ENCODE measurements at places on chromosomes 5 and 9.

DNA sequence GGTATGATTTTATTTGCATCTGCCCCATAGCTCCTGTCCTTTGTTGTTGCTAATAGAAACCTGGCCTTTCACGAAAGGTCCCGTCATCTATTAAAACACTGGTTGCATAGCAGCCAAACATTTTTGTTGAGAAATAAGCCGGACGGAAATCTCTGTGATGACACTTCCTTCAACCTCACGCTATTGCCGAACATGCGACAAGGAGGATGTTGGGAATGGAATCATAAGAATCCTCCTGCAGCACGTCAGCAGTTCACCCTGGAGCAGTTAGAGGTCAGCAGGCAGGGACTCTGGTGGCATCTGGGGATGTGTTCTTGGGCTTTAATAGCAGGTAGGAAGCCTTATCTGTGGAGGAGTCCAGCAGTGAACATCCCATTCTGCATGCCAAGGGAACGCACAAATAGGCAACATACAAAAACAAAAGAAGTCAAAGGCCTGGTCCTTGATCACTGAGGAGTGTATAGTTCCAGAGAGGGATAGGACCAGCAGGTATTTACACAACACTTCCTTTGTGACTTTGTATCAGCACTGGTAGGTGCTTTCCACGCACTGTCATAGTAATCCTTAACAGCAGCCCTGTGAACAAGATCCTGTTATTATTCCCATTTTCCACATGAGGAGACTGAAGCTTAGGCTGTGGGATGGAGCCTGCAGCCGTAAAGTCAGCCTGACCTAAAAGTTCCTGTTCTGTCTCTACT is 33.4 kb downstream of the ARHGAP26 start:
- DNase-seq = no peak

DNA sequence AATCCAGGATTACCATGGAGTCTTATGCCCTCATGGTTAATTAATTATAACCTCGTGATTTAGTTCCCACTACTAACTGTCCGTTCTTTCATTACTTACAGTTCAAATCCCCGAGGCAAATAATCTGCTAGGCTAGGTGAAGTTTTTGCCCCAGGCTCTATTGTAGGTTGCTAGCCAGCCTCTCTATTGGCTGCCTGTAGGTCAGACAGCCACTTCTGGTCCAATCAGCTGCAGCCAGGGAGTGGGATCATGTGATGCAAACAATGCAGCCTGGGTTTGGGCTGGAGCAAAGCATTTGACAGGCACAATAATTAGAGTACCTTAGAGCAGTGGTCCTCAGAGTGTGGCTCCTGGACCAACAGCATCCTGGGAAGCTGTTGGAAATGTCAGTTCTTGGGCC is 17.7 kb downstream of the TMEM252 start:
- DNase-seq = no peak

- peak; percentile 7 for DNase-seq
Observed at GRCh38 chr9:98943682-98944056, at the start of gene COL15A1. COL15A1 (plus strand) TSS chr9:98943907; CDS start chr9:98944062, 155 bp downstream.

GRCh38 chr5:77280036-77280435 is 69.6 kb downstream of the PDE8B start:
- no peak for DNase-seq

GRCh38 chr5:56506211-56506965 is 273.3 kb upstream of the ANKRD55 start:
- no peak for DNase-seq

DNA sequence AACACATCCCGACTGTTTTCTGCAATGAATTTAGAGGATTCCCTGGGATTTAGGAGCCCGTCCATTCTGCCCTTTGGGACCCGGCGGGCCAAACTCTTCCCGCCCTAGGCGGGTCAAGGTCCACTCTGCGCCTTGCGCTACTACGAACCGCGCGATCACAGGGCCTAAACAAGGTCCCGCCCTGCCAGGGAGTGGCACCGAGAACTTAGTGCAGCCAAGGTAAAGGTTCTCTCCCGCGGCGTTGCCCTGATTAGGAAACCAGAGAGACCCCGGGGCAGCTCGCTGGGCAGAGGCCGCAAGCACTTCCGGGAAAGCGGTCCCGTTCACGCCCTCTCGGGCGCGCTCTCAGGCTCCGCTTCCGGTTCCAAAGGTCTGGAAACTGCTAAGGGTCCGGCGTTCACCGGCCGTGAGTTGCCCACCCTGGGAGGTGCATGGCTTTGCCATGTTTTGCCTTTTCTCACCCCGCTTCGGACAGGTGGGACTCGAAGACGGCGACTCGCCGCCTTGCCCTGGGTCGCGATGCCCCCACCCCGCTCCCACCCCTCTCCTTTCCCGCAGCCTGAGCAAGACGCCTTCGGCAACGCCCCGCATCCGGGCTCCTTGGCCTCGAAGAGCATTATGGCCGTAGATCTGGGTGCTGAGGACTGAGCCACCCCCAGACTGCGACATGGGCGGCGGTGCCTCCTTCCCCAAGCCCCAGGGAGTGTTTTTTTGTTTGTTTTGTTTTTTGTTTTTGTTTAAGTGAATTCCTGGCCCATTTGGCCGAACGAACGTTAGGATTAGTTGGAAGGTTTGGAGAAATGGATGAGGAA is 23.4 kb downstream of the HNRNPK start:
- DNase-seq = peak; percentile 67

DNA sequence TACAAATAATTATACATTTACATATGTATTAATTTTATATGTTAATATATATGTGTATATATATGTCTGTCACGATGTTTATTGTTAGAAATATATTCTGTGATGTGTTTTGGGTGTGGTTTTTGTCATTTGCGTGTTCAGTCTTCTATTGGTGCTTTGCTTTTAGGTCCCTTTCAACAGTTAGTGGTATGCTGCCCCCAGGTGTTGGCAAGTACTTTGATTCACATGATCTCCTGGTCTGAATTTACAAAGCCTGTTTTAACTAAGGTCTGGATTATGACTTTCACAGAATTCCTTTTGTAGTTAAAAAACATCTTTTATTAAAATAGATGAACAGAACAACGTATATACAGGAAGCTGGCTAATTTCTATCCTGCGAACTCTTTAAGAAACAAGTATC is 271.5 kb downstream of the CCDC171 start:
- no peak for DNase-seq

DNA sequence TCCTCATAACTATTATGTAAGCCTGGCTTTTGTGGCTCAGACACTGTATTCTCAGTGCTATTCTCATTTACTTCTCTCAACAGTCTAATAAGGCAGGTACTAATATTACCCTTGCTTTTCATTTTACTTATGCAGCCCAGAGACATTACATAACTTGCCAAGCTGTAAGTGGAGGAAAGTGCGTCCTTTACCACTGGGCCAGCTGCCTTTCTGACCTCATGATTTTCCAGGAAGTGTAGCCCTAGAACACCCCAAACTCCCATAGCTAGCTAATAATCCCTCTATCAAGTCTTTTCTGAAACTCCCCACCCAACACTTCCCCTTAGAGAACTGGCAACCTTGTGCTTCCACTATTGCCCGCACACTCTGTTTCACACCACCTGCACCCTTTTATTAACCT is 192.9 kb upstream of the HMHB1 start:
- DNase-seq = no peak

DNA sequence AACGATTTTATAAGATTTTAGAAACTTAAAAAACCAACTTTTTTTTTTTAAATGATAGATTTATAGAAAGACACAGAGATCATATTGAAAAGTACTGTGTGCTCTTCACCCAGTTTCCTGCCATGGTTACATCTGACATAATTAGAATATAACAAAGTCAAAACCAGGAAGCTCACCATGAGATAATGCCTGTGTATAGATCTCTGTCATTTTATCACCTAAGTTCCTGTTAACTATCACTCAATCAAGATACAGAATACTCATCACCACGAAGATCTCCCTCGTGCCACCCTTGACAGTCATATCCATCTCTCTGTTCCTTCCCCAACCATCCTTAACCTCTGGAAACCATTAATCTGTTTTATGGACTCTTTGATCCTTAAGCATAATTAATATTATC is 39.1 kb downstream of the POC5 start:
- no peak for DNase-seq

DNA sequence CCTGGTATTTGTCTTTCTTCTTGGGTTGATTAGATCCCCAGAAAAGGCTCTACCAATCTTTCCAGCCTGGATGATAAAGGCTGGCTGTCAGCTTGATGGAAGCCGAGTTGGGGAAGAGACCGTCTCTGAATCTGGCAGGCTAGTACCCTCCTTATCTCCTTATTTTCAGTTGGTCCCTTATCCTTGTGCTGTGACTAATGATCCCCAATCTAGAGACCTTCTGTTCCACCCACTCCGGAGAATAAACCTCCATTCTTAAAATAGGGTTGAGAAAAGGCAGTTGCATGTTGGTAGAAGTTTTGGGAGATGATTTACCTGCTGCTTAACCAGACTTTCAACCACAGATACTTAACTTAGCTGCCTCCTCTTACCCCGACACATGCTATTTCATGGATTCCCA is 52.3 kb downstream of the PRKACG start:
- no peak for DNase-seq

- no peak for DNase-seq
Observed at GRCh38 chr9:87570000-87570908, 72.6 kb downstream of the DAPK1 start.

DNA sequence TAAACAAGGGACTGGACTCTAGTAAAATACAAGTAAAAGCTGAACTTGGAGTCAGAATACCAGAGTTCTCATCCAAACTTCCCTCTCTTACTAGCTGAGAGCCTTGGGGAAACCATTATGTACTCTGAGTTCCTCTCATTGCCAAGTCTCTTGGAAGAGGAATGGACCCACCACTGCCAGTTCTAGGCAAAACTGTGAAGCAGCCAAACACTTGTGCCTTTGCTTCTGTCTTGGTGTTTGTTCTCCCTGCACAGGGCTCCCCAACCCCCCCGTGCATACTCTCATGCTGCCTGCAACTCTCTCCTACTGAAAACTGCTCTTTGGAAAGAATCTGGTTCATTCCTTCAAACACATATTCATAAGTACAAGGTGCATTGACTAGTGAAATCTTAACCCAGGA is 102.6 kb downstream of the PDZD2 start:
- no peak for DNase-seq

- peak; percentile 8 for DNase-seq
Observed at GRCh38 chr5:118592229-118593002, 395.9 kb downstream of the DTWD2 start.

GRCh38 chr5:27392716-27393115 is 354.3 kb upstream of the CDH9 start:
- no peak for DNase-seq

Measured in COR-L47 (cell line).